ENCODE measurements at places on chromosomes 5 and 9. TPM values are rescaled to one million over a fixed set of nuclear protein-coding genes. Genes with fewer than 3 reads are reported as not detected.

The PRLR gene
- total RNA-seq, result not detected

The KIF27 gene
- 2.6 TPM for total RNA-seq

The MLANA gene
- total RNA-seq, result not detected

- H3K27ac ChIP-seq, result no peak overlapping the region
- no peak for DNase-seq
- H3K27me3 ChIP-seq, result no peaks in the 10 kb centered on the region
- H3K4me3 ChIP-seq, result no peak overlapping the region
- H3K4me1 ChIP-seq, result no peaks in the 10 kb centered on the region
Observed at GRCh38 chr5:153713943-153714342, 223.5 kb downstream of the GRIA1 start.

GRCh38 chr5:178797101-178797521, 62.6 kb upstream of the ZNF354B start:
- peaks cover under 1% of the 10 kb centered on the region for H3K27me3 ChIP-seq
- no peaks in the 10 kb centered on the region for H3K36me3 ChIP-seq
- DNase-seq, result peak; percentile 61
- no peak overlapping the region for H3K27ac ChIP-seq

GRCh38 chr5:132607095-132607494, 50.3 kb downstream of the RAD50 start:
- no peaks in the 10 kb centered on the region for H3K27me3 ChIP-seq
- no peak for DNase-seq
- H3K4me1 ChIP-seq, result no peaks in the 10 kb centered on the region
- H3K36me3 ChIP-seq, result peaks cover 53% of the 10 kb centered on the region
- H3K27ac ChIP-seq, result no peak overlapping the region
- H3K4me3 ChIP-seq, result no peak overlapping the region

DNA sequence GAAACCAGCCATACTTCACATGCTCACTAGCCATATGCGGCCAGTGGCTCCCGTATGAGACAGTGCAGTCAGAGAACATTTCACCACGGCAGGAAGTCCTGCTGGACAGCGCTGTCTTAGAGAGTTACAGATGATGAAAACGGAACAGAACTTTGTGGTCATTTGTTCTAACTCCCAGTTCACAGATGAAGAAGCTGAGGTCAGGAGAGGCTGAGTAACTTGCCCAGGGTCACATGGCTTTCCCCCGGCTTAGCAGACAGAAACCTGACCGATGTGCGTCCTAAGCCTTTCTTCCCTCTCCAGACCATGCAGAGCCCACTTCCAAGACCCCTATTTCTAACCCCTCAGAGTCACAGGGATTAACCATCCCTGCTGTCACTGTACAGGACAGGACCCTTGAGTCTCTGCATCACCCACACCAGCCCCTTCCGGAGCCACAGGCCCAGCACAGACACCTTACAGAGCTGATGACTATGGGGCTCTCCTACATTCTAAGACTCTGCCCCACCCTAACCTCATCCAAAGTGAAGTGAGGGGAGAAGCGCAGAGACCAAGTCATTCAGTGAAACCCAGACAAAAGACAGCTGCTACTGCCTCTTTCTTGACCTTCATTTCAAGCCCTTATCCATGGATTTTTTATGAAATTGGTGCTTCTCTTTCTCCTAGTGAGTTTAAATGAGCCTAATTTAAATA, 86.9 kb downstream of the PTPN3 start:
- peaks cover 35% of the 10 kb centered on the region for H3K4me1 ChIP-seq
- H3K27me3 ChIP-seq, result peaks cover 15% of the 10 kb centered on the region
- peak overlapping the region; percentile 35 for H3K4me3 ChIP-seq
- peak; percentile 41 for DNase-seq
- H3K27ac ChIP-seq, result peak overlapping the region; percentile 91

DNA sequence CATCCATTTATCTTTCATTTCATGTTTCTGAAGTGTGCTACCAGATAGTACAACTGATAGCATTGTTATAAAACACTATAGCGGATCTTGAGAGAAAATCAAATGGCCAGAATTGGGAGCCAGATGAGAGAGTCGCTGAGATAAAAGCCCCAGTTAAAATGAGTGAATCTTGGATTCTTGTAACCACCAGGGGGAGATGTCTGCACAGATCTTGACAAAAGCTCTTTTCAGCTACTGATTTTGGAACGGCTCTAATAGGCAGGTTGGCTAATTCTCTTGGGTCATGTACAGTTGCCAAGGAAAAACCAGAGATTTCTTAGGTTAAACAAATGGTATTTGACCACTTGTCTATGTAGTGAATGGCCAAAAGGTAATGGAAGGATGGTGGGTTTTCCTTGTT, 21.7 kb downstream of the F2RL2 start:
- peak; percentile 30 for DNase-seq
- H3K4me1 ChIP-seq, result peaks cover 2% of the 10 kb centered on the region
- H3K27me3 ChIP-seq, result no peaks in the 10 kb centered on the region

GRCh38 chr5:122154910-122155309, 25.6 kb downstream of the ZNF474 start:
- H3K27me3 ChIP-seq, result no peaks in the 10 kb centered on the region
- H3K36me3 ChIP-seq, result no peaks in the 10 kb centered on the region
- no peak overlapping the region for H3K27ac ChIP-seq
- H3K4me3 ChIP-seq, result no peak overlapping the region
- H3K4me1 ChIP-seq, result peaks cover 6% of the 10 kb centered on the region

- H3K4me3 ChIP-seq, result no peak overlapping the region
- H3K36me3 ChIP-seq, result peaks cover 40% of the 10 kb centered on the region
- no peaks in the 10 kb centered on the region for H3K27me3 ChIP-seq
- no peak overlapping the region for H3K27ac ChIP-seq
- peaks cover 3% of the 10 kb centered on the region for H3K4me1 ChIP-seq
- DNase-seq, result no peak
Observed at GRCh38 chr5:72273547-72273946, 46.5 kb downstream of the MRPS27 start.

GRCh38 chr5:38287124-38287523, 28.8 kb downstream of the EGFLAM start:
- no peaks in the 10 kb centered on the region for H3K4me1 ChIP-seq
- H3K36me3 ChIP-seq, result no peaks in the 10 kb centered on the region
- no peak overlapping the region for H3K4me3 ChIP-seq
- DNase-seq, result no peak
- no peak overlapping the region for H3K27ac ChIP-seq

GRCh38 chr5:14732991-14733390, 68.5 kb downstream of the OTULIN start:
- no peaks in the 10 kb centered on the region for H3K27me3 ChIP-seq
- H3K36me3 ChIP-seq, result peaks cover 6% of the 10 kb centered on the region
- no peak overlapping the region for H3K4me3 ChIP-seq
- no peak for DNase-seq
- H3K4me1 ChIP-seq, result no peaks in the 10 kb centered on the region

GRCh38 chr9:109098960-109099308, 20.8 kb downstream of the TMEM245 start:
- peak overlapping the region; percentile 52 for H3K27ac ChIP-seq
- H3K4me3 ChIP-seq, result no peak overlapping the region
- no peaks in the 10 kb centered on the region for H3K27me3 ChIP-seq
- DNase-seq, result no peak

DNA sequence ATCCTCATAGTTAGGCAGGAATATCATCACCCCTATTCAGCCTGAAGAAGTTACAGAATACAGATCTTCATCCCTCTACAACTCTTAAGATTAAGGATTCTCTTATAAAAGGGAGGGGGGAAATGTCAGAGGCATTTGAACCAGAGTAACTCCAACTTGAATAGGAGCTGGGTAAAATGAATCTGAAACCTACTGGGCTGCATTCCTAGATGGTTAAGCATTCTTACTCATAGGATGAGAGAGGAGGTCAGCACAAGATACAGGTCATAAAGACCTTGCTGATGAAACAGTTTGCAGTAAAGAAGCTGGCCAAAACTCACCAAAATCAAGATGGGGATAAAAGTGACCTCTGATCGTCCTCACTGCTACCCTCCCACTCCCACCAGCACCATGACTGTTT, 14.4 kb downstream of the FREM1 start:
- no peak overlapping the region for H3K4me3 ChIP-seq
- H3K36me3 ChIP-seq, result no peaks in the 10 kb centered on the region
- no peaks in the 10 kb centered on the region for H3K4me1 ChIP-seq
- peaks cover 3% of the 10 kb centered on the region for H3K27me3 ChIP-seq
- H3K27ac ChIP-seq, result no peak overlapping the region

- no peak for DNase-seq
- no peak overlapping the region for H3K27ac ChIP-seq
- H3K4me1 ChIP-seq, result no peaks in the 10 kb centered on the region
- H3K27me3 ChIP-seq, result peaks cover 2% of the 10 kb centered on the region
- H3K4me3 ChIP-seq, result no peak overlapping the region
Observed at GRCh38 chr5:16043349-16043965, 136.1 kb downstream of the MARCHF11 start.

DNA sequence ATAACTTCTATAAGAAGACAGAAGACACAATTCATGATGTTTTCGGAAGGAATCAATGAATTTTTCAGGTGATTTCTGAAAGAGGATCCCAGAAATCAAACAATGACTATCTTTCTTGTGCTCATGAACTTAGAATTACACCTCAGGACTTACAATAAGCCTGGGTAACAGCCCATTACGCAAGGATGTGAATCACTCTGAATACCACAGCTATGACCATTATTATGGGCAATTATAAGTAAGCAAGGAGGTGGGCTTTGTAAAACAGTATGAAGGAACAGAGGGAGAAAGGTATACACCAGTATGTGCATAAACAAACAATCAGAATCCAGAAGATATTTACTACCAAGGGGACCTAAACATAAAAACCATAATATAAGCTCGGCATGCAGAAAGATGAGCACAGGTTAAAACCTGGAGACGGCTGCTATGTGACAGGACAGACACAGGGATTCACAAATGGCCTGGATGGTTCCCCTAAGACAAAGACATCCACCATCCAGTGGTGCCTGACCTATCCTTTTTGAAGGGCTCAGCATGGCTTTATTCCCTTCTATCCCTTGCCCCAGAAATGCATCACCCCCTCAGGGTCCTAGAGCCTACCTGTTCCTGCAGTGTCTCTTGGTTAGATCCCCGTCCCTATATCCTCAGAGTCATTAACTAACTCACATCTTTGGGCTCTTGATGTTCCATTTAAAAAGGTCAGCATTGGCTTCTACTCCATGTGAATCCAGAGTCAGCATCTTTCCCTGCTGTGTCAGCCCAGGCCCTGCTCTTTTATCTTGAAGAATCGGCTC, 21.8 kb upstream of the PPP2CA start:
- H3K4me3 ChIP-seq, result no peak overlapping the region
- H3K27me3 ChIP-seq, result no peaks in the 10 kb centered on the region
- H3K36me3 ChIP-seq, result no peaks in the 10 kb centered on the region
- no peak for DNase-seq

DNA sequence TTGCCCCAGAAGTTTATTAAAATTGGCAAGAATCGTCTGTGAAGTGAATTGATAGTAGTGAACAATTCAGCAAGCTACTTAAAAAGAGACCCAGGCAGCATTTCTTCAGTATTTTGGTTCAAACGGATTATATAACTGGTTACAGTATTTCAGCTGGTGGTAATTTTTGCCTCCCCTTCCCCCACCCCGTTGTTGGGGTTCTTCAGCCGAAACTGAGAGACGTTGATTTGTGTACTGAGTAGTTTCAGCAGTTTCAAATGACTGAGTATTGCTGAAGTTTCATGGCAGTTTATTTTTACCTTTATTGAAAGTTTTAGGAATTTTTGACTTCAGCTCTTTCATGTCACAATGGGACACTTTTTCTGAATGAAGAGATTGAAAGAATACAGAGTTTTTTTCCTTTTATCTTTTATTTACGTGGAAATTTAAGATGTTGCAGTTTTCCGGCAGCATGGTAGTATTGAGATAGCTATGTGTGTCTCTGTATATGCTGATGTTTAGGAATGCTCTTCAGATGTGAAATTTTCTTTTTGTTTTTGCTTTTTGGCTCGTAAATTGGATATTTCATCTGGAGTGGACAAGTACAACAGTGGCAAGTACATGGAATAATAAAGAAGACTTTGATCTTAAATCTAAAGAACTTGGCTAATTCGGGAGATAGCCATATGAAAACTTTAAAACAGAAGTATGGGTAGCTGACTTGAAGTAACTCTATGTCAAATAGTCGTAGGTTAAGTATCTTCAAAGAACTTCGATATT, 1.9 kb downstream of the GPBP1 start:
- peak; percentile 75 for DNase-seq
- no peaks in the 10 kb centered on the region for H3K27me3 ChIP-seq
- H3K4me1 ChIP-seq, result peaks cover 32% of the 10 kb centered on the region
- H3K4me3 ChIP-seq, result peak overlapping the region; percentile 88
- peak overlapping the region; percentile 95 for H3K27ac ChIP-seq

DNA sequence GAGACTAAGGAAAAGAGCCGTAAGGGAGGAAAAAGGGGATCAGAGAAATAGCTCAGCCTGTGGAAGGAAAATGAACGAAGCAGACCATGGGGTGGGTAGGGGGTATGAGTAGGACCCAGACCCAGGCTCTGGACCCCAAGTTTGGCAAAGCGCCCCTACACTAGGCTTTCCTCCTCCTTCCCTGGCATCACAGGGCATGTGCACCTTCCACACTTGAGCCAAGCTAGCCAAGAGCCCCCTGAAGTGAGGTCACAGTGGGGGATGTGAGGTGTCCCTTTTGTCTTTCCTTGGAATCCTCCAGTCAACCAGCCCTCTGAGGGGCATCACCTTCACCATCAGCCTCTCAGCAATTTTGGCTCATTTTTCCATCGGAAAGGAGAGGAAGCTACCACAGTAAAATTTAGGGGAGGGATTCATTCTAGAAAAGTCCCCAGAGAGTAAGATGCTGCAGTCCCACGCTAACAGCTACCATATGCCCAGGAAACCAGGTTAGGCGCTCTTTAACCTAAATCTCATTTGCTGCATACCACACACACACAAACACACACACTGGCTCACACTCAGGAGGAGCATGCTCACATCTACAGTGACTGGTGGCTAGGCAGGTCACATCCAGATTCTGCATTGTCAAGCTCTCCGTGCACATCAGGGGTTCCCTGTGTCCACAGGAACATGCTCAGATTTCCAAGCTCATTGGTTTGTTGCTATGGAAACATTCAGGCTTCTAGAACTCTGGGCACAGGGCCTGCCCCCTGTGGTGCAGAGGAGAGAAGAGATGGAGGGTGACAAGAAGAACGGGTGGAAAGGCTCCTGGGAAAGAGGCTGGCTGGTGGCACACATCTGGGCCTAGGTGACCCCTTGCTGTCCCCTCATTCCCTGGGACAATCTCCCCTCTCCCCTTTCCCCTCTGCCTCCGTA, 9.9 kb downstream of the REEP2 start:
- H3K27me3 ChIP-seq, result no peaks in the 10 kb centered on the region
- no peak for DNase-seq
- H3K4me3 ChIP-seq, result no peak overlapping the region
- H3K36me3 ChIP-seq, result no peaks in the 10 kb centered on the region
- peaks cover 5% of the 10 kb centered on the region for H3K4me1 ChIP-seq

DNA sequence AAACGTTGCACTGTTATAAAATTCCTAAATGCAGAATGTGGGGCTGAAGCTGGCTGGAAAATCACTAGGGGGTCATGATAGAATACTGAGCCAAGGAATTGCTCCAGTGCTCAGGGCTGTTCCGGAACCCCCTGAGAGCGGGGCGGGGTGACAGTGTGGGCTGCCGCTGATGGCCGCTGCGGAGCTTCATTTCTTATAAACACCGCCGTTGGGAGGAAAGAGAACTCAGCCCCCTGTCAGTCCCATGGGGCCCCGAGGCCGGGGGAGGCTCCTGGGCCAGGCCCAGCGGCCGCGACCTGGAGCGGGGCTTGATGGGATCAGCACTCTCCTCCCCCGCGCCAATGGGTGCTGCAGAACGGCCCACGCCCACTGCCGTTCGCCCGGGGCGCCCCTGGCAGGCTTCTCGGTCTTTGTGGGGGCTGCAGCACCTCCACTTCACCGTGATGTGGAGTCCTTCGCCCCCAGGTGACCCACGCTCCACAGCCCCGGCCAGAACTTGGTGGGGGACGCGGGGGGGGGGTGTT, 5.2 kb upstream of the IRF1 start:
- peak overlapping the region; percentile 99 for H3K27ac ChIP-seq
- no peaks in the 10 kb centered on the region for H3K36me3 ChIP-seq
- peaks cover 67% of the 10 kb centered on the region for H3K4me1 ChIP-seq
- no peaks in the 10 kb centered on the region for H3K27me3 ChIP-seq

Measured in activated CD8-positive, alpha-beta T cell treated with anti-CD3 and anti-CD28 coated beads for 36 hours (primary cell).